ENCODE measurements at places on chromosomes 13 and 19. TPM values are rescaled to one million over a fixed set of nuclear protein-coding genes. Genes with fewer than 3 reads are reported as not detected.

The ZNF177 gene
- total RNA-seq = 0.69 TPM

The UGGT2 gene
- 41.2 TPM for total RNA-seq

The ELOF1 gene
- 79.0 TPM for total RNA-seq

DNA sequence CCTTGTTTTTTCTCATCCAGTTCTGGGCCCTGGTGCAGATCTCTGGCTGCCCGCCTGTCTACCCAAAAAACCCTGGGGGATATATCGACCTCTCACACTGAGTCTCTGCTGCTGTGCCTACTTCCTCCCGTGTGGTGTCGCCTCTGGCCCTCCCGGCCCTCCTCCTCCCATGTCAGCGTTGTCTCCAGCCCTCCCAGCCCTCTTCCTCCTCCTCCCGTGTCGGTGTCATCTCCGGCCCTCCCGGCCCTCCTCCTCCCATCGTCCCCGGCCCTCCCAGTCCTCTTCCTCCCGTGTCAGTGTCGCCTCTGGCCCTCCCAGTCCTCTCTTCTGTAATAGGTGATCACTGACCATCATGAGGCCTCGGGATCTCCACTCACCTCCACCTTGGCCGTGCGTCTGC, 81.8 kb downstream of the GPR12 start:
- no peak for DNase-seq

GRCh38 chr13:103140001-103140671, 73.9 kb upstream of the SLC10A2 start:
- peak; percentile 31 for DNase-seq

The PRR20C gene
- not detected for total RNA-seq
